Stimulated activated CD4-positive, alpha-beta T cell treated with anti-CD3 and anti-CD28 coated beads, Interleukin-1b, Interleukin-23, amount 100 ng/mL, for 24 hours (primary cell): ENCODE measurements at places on chromosomes 5 and 9.

GRCh38 chr9:12516031-12516430 lies 177.2 kb upstream of the TYRP1 start:
- DNase-seq: no peak

GRCh38 chr5:159208514-159209437 lies 577 bp downstream of the RNF145 start:
- no peak for DNase-seq

GRCh38 chr9:27341545-27342294 lies 44.8 kb upstream of the EQTN start:
- no peak for DNase-seq

GRCh38 chr5:172490514-172491461 lies 36.5 kb upstream of the SH3PXD2B start:
- DNase-seq: no peak

DNA sequence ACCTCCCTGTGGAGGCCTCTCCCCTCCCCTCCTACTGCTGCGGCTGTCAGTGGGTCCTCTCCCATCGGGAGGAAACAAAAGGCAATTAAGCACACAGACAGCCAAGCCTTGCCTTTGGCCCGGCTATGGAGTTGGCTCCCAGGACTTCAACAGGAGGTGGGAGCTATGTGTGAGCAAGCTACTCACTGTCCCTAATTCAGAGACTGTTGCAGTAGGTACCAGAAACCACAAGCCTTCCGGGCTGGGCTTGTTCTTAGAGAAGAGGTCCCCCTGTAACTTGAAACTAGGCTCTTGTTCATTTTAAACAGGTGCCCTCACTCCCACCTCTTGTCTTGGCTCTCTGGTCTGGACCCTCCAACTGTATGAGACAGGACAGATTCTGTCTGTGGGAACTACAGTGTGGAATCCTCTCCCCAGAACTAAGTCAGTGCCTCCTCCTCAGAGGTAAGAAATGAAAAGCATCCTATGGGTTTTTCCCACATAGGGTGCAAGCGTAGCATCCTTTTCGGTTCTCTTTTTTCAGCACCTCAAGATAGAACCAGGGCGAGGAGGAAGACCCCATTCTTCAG lies 561.1 kb downstream of the EBF1 start:
- DNase-seq: no peak

- no peak for DNase-seq
Observed at GRCh38 chr9:131545786-131546335, 538 bp downstream of the PRRT1B start.

DNA sequence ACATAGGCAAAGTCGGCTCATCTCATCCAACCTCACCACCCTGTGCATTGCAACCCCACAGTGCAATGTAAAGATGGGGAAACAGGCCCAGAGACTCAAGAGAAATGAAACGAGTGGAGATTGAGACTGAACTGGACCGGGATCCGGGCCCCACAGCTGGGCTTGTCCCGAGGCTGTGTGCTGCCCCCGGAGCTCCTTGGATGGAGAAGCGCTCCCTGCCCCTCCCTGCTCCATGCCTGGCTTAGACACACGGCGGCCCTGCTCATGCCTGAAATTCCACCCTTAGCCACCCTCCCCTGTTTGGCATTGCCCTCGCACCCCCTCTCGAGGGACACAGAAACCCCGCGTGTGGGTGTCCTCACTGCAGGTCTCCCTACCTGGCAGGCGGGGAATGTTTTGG lies 27.2 kb upstream of the FCN1 start:
- DNase-seq: no peak

DNA sequence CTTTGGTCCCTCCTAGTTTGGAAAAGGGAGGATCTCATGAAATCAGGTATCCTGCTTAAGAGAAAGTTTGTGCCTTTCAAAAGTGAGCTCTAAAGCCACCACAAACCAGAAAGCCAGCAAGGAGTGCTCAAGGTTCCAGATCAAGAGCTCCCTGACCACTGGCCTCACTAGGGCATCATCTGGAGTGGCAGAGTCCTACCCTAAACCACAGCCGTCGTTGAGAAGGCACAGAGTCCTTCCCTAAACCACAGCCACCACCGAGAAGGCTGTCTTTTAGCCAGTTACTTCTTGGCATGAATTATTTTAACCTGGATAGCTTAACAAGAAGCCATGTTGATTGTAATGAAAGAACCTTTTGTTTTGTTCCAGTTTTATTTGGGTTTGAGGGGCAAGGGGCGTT lies 102.9 kb downstream of the FRMD3 start:
- no peak for DNase-seq

GRCh38 chr9:134569626-134570025 lies 72.0 kb upstream of the COL5A1 start:
- no peak for DNase-seq

DNA sequence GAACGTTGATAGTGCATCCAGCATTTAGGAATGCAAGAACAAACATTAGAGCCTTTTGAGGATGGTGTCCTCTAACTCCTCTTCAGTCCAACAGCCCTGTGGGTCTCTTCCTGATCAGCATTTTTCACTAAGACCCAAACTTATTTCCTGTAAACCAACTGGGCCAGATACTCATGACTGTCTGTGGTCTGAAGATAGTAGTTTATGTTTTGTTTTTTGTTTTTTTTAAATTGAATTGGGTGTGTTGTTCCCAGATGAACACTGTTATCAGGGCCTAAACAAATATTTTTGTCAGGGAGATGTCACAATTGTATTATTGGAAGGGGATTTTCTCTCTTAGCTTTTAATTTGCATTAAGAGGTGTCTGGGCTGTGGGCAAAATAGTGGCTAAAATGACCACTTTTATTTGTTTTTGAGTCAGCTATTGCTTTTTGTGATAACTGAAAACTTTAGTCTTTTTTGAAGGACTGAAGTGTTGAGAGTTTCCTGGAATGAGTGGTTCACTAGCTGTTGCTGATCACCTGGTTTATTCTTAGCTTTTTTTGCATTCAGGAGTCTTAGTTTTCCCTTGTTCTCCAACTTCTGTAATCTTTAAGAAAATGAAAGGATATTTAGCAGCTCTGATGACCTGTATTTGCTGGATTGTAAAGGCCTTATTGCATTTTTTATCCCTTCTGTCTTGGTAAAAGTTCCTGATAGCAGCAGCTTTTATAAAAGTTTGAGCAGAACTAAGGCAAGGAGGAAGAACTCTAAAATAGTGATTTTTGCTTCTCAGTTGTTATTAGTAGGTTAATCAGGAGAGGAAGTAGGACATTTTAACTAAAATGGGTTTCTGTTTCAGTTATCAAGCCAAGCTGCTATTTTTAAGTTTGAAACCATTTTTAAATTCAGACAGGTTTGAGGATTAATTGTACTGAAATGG lies 5.5 kb downstream of the MAN2A1 start:
- no peak for DNase-seq

- no peak for DNase-seq
Observed at GRCh38 chr9:112020680-112021596, 124.3 kb downstream of the UGCG start.

GRCh38 chr5:92635001-92635461 lies 946.0 kb downstream of the NR2F1-AS1 start:
- no peak for DNase-seq

DNA sequence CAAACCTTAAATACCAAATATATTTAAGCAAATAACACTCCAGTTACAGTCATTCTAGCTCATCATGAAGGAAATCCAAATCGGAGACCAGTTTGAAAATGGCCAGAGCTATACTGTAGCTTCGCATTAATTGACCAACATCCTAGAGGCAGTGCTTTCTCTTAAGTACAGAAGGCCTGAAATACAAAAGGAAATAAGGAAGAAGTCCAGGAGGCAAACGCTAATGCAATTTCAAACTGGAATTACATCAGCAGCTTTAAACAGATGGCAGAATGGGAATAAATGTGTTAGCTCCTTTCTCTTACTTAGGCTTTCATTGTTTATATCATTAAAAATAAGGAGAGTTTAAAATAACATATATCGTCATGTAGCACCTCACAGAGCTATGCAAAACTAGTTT lies 197.0 kb downstream of the SEC61B start:
- no peak for DNase-seq

GRCh38 chr5:172605466-172605865 lies 35.6 kb upstream of the NEURL1B start:
- no peak for DNase-seq

- no peak for DNase-seq
Observed at GRCh38 chr5:10936081-10936855, 175.2 kb upstream of the DAP start.

DNA sequence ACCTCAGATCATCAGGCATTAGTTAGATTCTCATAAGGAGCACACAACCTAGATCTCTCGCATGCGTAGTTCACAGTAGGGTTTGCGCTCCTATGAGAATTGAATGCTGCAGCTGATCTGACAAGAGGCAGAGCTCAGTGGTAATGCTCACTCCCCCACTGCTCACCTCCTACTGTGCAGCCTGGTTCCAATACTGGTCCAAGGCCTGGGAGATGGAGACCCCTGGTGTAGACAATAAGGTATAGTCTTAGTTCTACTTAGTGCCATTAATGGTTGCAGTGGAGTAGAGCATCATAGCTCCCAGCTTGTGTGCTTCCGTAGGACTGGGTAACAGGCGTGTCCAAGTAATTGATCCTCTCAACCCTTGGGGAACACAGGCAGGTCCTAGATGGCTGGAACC lies 70.4 kb upstream of the ANKRD55 start:
- no peak for DNase-seq

GRCh38 chr9:80560976-80561375 lies 989.2 kb downstream of the TLE4 start:
- no peak for DNase-seq

DNA sequence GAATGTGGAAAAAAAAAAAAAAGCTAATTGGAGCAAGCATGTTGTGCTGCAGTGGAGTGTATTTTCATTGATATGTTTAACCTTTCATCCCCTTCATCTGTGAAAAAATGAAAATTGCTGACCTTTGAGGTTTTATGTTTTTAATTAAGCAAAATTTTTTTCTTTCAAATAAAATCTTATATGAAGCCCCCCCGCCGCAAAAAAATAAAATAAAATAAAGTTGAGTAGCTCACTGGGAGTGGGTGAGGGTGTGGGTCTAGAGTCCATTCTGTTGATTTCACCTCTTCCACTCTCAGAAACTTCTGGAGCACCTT lies 43.3 kb downstream of the TEK start:
- no peak for DNase-seq

DNA sequence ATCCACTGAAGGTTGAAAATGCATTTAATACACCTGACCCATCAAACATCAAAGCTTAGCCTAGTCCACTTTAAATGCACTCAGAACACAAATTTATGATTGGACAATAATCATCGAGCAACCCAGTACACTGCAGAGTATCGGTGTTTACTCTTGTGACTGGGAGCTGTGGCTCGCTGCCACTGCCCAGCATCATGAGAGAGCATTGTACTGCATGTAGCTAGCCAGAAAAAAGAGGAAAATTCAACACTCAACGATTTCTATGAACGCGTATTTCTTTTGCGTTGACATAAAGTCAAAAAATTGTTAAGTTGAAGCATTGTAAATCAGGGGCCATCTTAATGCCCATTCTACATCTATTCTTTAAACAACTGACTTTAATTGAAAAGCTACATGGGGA lies 95.1 kb upstream of the CD180 start:
- no peak for DNase-seq
